ENCODE measurements at places on chromosomes 11 and 22. TPM values are rescaled to one million over a fixed set of nuclear protein-coding genes. Genes with fewer than 3 reads are reported as not detected.

DNA sequence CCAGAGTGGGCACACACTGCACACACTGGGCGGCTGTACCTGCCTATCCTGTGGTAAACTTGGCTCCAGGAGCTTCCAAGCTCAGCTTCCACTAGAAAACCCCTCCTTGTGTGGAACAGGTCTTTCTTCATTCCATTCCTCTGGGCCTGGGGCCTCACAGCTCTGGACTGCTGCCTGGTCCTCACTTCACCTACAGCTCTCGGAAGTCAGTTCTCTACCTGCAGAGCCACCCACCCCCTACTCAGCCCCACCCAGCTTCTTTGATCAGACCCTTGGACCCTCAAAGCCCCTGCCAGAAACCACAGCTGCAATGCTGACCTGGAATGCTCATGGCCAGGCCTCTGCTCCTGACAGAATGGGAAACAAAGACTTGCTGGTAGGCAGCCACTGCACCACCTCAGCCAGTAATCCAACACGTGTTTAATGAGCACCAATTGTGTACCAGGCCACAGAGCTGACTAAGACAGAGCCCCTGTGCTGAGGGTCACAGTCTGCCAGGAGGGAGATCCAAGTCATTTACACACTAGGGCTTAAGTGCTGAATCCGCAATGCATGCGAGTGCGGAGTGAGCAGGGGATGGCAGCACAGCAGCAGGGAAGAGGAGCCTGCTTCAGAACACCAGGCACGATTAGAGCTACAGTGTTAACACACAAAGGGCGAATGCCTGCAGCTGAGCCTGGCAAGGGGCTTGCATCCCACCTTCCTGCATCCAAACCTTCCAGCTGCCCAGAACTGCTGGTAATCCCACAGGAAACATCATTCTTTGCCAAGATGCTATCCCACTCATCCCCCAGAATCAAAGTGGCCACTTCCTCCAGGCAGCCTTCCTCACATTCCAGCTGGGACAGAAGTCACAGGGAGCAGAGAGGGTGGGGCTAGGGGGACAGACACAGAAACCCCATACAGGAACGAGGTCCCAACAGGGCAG, 4.6 kb downstream of the GNB1L start:
- H3K4me1 ChIP-seq = peaks cover 34% of the 10 kb centered on the region
- H3K36me3 ChIP-seq = peaks cover 48% of the 10 kb centered on the region
- no peak overlapping the region for H3K4me3 ChIP-seq
- DNase-seq = no peak
- H3K27me3 ChIP-seq = no peaks in the 10 kb centered on the region

GRCh38 chr11:34600339-34601084, 20.4 kb upstream of the EHF start:
- no peak overlapping the region for H3K4me3 ChIP-seq
- H3K27me3 ChIP-seq = peaks cover 6% of the 10 kb centered on the region
- DNase-seq = no peak
- H3K27ac ChIP-seq = no peak overlapping the region
- no peaks in the 10 kb centered on the region for H3K36me3 ChIP-seq

GRCh38 chr11:15565880-15566279, 451.2 kb downstream of the INSC start:
- H3K27ac ChIP-seq = no peak overlapping the region
- H3K4me1 ChIP-seq = no peaks in the 10 kb centered on the region
- no peaks in the 10 kb centered on the region for H3K36me3 ChIP-seq
- no peak overlapping the region for H3K4me3 ChIP-seq
- no peak for DNase-seq
- H3K27me3 ChIP-seq = no peaks in the 10 kb centered on the region

- no peak overlapping the region for H3K27ac ChIP-seq
- H3K4me1 ChIP-seq = no peaks in the 10 kb centered on the region
- no peak overlapping the region for H3K4me3 ChIP-seq
- no peaks in the 10 kb centered on the region for H3K27me3 ChIP-seq
- H3K36me3 ChIP-seq = peaks cover 35% of the 10 kb centered on the region
Observed at GRCh38 chr22:26463101-26463661, 20.4 kb downstream of the HPS4 start.

DNA sequence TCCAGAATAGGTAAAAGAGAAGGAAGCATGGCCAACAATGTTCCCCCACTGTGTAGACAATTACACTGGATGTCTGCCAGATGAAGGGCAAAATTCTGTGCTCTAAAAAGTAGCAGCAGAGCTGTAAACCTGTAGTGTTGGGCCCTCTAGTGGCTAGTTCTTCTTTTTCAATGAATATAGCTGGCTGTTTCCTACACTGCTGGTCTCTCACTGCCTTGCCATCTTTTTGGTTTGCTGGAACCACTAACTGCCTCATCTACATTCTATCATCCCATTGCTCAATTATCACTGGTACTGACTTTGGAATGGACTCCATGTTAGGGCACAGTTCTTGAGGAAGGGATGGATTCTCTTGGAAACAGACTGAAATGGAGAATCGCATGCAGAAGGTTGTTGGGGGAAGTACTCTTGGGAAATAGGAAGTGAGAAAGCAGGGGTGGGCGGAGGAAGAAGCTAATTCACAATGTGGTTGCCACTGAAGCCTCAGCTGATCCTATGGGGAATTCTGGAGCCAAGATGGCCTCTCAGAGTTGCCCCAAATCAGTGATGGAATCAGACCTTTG, 17.9 kb downstream of the KCNE3 start:
- no peaks in the 10 kb centered on the region for H3K36me3 ChIP-seq
- no peak overlapping the region for H3K27ac ChIP-seq
- H3K4me1 ChIP-seq = peaks cover 1% of the 10 kb centered on the region

DNA sequence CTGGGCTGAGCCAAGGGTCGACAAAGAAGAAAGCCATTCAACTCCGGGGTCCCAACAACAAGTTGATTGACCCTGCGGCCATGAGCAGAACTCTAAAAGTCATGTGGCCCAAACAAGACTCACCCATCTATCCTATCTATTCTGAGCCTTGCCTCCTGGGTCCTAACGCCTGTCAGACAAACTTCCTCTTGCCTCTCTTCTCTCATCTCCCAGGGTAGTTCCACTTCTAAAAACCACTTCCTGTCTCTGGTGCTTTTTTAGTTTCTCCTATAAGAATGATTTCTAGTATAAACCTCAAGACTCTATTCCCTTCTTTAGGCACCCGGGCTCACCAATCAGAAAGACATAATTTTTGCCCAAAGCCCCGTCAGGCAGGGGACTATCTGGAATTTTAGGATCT, 530.2 kb downstream of the DLG2 start:
- H3K27me3 ChIP-seq = no peaks in the 10 kb centered on the region
- no peak overlapping the region for H3K27ac ChIP-seq
- peaks cover 2% of the 10 kb centered on the region for H3K4me1 ChIP-seq
- no peak for DNase-seq

- H3K36me3 ChIP-seq = peaks cover 33% of the 10 kb centered on the region
- H3K27ac ChIP-seq = no peak overlapping the region
- no peak overlapping the region for H3K4me3 ChIP-seq
- no peak for DNase-seq
Observed at GRCh38 chr22:17699696-17700340, 61.3 kb downstream of the BCL2L13 start.

DNA sequence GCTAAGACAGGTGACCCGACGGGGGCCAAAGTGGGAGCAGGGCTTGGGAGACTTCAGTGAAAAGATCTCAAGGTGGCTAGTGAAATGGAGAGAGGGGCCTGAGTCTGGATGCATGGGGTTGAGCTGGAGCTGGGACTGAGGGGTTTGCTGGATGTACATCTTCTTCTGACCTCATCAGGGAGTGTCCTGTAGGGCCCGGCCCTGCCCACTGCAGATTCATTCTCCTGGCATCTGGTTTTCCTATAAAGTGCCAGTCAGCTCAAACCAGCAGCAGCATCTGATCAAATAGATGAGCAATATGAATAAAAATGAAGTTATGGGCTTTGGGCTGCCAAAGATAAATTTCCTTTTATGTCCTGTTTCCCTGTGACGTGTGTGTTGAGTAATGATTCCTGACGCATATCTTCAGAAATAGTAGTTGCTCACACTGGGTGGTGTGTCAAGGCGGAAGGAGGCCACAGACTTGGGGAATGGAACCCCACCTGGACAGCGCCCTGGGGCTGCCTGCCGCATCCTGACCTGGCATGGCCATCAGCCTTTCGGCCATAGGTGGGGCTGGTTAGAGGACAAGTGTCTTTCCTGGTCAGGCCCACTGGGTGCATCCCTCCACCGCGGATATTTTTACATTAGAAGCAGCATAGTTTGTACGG, 135.4 kb downstream of the OSBP2 start:
- no peaks in the 10 kb centered on the region for H3K36me3 ChIP-seq
- no peak overlapping the region for H3K27ac ChIP-seq
- no peak overlapping the region for H3K4me3 ChIP-seq
- no peak for DNase-seq
- no peaks in the 10 kb centered on the region for H3K4me1 ChIP-seq

DNA sequence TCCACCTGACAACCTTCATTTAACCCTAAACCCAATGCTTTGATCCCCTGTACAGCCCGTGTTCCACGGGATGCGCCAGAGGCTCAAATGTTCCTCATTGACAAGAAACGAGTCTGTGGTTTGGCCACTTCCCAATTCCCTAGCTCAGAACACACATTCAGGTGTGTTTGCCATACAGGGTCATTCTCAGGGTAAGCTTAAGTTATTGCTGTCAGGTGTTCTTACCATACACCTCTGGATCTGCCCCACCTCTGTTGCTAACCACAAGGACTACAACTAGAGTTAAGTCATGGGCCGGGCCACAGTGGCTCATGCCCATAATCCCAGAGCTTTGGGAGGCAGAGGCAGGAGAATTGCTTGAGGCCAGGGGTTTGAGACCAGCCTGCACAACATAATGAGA, 45.6 kb upstream of the POLD3 start:
- H3K4me1 ChIP-seq = no peaks in the 10 kb centered on the region
- H3K27ac ChIP-seq = no peak overlapping the region
- peaks cover 13% of the 10 kb centered on the region for H3K27me3 ChIP-seq
- no peak for DNase-seq

DNA sequence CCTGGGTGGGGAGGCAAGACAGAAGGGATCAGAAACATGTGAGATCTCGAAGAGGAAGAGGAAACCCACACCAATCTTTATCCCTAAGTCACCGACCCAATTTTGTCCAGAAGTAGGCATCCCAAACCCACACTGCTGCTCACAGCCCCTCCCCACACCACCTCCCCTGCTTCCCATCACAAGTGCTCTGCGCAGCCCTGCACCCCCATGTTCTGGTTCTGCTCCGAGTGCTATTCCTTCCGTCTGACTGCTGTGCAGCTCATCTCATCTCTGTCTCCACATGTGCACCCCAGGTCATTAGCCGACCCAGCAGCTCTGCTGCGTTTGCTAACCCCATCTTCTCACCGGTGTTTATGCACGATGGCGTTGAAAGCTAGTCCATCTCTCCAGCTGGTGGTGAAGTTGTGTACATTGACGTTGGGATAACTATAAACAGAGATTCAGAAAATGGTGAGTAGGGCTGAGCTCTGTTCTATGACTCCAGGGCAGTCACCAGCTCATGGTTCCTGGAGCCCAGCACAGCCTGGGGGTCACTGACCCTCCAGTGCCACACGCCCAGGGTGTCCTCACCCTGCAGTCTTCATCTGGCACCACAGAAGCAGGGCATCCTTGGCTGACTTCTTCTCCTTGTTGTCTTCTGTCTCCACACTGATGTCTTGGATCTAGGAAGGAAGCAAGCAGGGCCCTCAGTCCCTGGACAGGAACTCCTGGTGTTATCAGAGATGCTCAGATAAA, 15.1 kb downstream of the SPTBN2 start:
- peaks cover 7% of the 10 kb centered on the region for H3K27me3 ChIP-seq
- H3K36me3 ChIP-seq = no peaks in the 10 kb centered on the region
- no peak overlapping the region for H3K4me3 ChIP-seq

GRCh38 chr22:46209262-46209661, 40.8 kb downstream of the CDPF1 start:
- no peak overlapping the region for H3K4me3 ChIP-seq
- no peaks in the 10 kb centered on the region for H3K27me3 ChIP-seq
- H3K4me1 ChIP-seq = peaks cover 4% of the 10 kb centered on the region
- H3K27ac ChIP-seq = no peak overlapping the region
- peaks cover 60% of the 10 kb centered on the region for H3K36me3 ChIP-seq

Gene HMBS
- total RNA-seq = 32.5 TPM

Gene PDGFD
- total RNA-seq = 0.08 TPM

Gene KCNQ1
- 26.0 TPM for total RNA-seq

Gene HSPB2
- not detected for total RNA-seq
